ENCODE measurements at places on chromosomes 6 and 20.

DNA sequence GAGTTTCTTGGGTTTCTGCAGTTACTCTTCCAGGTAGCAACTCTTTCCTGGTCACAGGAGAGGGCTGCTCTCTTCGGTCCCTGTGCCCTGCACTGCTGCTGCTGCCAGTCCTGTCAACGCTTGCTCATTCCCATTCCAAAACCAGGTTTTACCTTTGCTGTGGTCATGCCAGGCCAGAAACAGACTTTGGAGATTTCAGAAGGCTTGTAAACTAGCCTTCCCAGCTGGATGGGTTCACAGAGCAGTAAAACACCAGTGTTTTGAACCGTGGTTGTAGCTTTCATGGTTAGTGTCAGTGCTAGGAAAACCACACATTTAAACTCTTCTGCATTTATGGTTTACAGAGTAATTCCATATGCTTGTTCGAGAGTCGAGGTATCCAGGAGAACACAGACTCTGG is 16.2 kb downstream of the ARFGEF2 start:
- no peak for DNase-seq

DNA sequence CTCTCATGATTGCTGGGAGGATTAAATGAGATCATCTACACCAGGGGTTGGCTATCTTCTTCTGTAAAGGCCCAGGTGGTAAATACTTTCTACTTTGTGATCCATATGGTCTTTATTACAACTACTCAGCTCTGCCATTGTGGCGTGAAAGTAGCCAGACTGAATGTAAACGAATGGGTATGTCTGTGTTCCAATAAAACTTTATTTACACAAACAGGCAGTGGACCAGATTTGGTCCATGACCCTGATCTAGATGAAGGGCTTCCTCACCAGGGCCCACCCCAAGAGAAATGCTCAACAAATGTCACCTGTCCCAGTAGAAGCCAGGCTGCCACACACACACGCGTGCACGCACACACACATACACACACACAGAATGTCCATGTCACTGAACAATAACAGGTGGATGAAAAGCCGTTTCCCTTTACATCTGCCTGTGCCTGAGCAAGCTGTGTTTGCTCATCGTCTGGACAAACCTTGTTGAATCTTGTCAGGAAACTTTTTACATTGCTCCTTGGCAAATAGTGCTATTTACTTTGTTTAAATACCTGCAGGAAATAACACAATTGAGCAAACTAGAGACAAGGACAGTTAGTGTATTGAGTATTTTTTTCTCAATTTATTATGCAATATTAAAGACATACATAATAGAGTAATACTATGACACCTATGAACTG is 114.3 kb downstream of the EYA2 start:
- DNase-seq = no peak

DNA sequence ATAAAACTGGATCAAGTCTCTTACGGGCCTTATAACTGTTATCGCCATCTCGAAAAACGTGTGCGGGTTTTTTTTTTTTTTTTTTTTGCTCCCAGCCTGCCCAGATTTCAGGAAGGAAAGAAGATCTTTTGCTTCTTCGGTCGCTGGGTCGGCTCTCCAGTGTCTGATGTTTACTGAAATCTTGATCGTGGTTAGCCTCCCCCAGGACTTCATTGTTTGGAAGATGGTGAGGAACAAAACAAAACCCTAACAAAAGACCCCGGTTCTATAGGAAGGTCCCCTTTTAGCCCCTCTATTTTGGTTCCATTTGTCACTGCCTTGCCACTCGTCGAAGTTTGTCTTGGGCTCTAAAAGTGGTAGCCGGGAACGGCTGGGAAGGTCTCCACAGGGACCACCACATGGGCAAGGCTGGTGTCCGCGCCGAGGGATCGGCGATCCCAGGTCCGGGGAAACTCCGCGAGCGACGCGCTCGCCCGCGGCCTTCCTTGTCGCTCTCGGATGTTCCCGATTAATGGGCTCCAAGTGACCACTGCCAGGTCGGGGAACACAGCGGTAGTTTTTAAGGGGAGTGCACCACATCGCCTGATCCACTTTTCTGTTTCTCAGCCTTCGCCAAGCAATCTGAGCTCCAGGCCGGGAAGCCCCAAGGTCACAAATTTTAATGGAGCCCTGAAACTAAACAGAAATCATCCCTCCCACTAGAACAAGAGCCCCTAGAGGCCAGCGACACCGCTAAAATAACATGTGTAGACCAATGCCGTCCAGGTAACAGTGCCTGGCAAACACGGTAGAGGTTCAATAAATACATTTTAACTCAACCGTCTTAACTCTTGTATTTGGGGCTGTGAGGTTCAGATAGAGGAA is 27.0 kb downstream of the TRIM27 start:
- peak; percentile 63 for DNase-seq

- no peak for DNase-seq
Observed at GRCh38 chr6:169899481-169900145, 148.2 kb downstream of the ERMARD start.

DNA sequence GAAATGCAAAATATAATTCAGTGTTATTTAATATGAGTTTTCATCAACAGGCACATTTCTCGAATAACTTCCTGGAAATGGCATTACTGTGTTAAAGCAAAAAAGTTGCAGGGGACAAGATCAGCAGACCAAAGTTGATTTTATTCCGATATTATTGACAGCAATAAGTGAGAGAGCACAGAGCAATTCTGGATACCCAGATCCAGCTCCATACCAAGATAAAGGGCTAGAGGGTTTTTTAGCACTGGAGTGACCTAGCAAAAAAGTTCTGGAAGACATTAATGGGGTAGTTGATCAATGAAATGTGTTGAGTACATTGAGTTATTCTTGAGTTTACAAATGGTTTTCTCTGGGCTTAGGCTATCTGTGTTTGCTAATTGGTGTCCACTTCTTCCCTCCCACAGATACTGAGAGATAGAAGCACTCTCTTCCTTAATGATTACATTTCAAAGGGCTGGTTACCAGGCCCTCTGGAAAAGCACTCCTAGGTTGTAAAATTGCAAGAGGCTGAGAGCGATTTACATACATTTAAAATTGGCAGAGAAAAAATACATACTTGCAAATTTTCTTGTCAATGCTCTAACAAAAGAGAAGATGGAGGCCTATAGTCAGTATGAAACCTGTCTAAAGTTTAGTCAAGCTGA is 47.0 kb upstream of the MANEA start:
- DNase-seq = no peak

- DNase-seq = no peak
Observed at GRCh38 chr6:157229132-157229618, 94.1 kb downstream of the TMEM242 start.

GRCh38 chr6:167311286-167311685 is 13.6 kb upstream of the TTLL2 start:
- no peak for DNase-seq

- DNase-seq = peak; percentile 4
Observed at GRCh38 chr20:32968478-32969241, 35.6 kb downstream of the SUN5 start.

GRCh38 chr20:61690993-61691838 is 374.5 kb downstream of the TAF4 start:
- DNase-seq = no peak

DNA sequence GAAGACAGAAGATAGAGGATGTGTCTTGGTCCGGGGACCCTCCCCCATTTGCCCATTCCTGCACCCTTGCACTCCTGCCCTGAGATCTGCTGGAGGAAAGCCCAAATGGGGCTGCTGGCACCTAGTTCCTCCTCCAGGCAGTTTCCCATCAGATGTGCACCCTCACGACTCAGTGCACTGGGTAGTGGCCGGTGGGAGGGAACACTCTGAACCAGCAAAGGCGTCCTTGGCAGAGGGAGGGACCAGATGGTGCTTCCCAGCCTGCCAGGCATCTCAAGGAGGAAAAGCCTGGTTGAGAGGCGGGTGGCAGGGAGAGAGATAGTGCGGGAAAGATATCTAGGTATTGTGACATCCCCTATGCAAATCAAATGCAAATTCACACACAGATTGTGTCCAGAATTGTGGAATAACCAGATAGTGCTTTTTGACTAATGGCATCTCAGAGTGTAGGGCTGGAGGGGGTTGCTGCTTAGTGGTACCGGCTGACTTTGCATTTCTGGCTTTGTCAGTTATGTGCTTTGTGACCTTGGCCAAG is 19.5 kb downstream of the TMEM151B start:
- no peak for DNase-seq

- no peak for DNase-seq
Observed at GRCh38 chr6:10259671-10260070, 155.2 kb downstream of the TFAP2A start.

DNA sequence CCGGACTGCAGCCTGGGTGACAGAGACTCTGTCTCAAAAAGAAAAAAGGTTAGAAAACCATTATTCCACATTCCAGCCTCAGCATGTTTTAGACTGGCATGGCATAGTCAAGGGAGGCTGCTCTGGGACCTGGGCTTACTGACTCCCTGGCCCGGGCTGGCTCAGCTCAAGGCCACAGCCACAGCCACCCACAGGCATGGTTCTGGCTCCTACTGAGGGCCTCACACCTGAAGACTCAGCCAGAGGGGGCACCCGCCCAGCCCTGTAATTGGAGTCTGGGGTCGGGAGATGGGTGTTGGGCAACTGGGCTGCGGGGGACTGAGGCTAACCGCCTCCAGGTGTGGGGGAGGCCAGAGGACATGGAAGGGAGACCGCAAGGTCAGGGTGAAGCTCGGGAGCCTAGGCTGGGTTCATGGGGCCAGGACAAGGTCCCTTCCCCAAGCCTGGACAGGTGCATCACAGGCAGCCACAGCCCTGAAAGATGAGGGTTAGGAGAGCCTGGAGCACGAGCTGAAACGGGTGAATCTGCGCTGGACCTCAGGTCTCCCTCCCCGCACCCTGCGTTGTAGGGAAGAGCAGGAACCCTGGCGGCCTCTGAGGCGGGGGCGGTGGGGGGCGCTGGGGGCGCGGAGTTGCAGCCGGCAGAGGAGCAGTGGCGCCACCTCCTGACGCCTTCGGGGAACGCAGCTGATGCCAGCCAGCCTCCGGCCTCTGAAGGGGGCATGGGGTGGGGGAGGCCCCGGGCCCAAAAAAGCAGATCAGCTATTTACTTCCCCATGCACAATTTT is 67.7 kb upstream of the SRSF6 start:
- DNase-seq = no peak

DNA sequence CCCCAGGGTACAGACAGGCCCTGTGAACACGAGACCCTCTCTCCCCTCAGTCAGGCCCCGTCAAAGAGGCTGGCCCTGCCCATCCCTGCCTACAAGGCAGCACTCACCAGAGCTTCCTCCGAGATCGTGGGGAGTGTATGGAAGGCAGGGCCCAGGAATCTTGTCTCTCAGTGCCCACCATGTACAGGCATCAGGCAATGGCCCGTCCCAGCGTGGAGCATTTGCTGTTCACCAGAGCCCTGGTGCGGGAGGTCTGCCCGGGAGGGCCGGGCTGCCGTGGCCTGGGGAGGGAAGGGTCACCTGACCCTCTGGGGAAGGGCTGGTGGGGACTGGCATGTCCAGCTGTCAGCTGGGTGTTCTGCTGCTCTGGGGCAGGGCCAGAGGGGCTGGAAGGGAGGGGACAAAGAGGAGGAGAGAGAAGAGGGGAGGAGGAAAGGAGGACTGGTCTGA is at the start of gene IP6K3:
TSS of gene IP6K3 (minus strand) at position 255 of the 450 bp plus-strand sequence. CDS start 11,429 bp downstream, outside the sequence.
- no peak for DNase-seq

DNA sequence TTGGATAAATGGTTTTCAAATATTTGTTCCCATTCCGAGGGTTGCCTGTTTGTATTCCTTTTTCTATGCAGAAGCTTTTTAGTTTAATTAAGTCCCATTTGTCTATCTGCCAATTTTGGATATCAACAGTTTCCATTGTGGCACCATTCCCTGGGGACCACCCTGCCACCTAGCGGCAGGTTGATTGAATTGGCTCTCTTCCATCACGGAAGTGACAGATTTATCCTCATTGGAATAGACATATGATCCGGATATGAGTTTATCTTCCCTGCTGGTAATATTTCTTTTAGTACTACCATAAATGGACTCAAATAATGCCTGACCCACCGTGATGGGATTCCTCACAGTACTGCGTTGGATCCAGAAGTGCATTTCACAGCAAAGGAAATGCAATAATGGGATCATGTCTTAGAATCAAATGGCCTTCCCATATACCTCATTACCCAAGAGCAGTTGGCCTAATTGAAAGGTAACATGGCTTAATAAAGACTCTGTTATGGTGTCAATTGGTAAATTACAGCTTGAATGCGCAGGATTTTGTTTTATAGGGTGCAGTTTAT is 327.0 kb downstream of the BMP2 start:
- no peak for DNase-seq

DNA sequence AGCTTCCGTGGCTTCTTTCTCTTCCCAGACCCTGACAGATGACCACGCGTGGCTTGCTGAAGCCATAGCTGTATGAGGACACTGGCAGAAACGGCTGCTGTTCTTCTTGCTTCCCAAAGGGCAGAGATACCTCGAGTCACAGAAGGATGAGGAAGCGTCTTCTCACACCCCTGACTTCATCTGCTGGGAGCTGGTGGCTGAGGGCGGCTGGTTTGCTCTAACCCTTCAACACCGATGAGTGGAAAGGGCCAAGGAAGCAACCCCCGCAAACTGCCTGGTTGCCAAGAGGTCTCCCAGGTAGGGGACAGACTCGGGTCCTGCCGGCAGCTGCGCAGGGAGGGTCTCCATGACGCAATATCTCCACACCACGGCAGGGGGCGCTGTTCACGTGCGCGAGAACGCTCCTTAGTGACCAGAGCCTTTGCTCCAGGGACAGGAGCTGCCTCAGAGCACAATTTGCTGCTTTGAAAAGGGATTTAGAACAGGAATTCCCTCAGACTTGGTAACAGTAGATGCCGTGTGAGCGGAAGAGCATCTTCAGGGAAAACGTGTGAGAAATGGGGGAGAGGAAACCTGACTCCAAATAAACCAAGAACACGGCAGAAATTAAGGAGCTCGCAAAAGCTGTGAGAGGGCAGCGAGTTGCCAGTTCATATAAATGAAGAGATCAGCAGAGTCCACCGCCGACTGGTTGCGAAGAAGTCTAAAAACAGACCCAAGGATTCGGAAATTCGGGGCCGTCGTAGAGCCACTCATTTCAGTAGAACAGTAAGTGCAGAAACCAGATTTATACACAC is 80.2 kb downstream of the ERMARD start:
- peak; percentile 80 for DNase-seq

- no peak for DNase-seq
Observed at GRCh38 chr6:165605901-165606739, 56.9 kb downstream of the PDE10A start.

DNA sequence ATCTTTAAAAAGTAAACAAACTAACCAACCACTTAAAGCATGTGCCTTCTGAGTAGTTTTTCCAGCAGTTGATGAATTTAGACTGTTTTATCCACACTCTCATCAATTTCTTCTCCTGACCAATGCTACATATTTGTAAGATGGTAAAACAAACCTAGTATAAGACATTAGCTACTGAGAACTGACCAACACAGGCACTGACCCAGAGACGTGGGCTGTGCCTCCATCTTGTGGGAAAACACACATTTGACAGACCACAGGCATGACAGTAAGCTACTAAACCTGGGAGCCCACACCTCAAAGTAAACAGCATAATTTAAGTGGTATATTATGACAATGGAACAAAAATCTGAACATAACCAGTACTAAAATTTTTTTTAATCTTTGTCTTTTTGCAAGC is 121.4 kb upstream of the NRSN1 start:
- DNase-seq = no peak

Data from GM10248 (cell line).